ENCODE measurements at places on chromosomes 5 and 9.

DNA sequence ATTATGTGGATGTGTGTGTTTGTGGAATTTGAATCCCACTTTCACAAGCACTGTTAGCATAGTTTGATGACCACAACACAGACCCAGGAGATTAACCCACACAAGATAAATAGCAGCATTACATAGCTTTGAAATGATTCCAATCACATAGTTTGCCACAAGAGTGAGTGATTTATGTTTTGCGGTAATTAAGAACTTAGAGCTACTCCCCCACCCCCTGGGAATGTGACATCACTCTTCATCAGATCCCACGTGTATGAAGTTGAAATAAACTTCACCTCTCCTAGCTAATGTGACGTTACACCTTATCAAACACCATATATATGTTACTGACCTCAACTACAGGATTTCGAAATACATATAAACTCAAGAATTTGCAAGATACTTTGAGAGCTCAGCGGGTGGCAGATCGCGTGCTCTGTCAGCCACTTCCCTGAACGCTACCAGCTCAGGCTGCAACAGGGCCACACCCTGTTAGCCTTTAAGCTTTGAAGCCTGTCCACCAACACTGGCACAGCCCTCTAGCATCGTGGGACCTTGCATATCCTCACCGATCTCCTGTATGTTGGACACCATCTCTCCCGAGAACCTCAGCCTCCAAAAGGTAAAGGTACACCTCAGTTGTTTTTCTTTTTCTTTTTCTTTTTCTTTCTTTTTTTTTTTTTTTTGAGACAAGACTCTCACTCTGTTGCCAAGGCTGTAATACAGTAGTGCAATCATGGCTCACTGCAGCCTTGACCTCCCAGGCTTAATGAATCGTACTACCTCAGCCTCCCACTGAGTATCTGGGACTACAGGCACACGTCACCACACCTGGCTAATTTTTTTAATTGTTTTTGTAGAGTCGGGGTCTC is 1.7 kb upstream of the AGTPBP1 start:
- no peak for DNase-seq

- no peak for DNase-seq
Observed at GRCh38 chr5:154211641-154212390, 21.3 kb downstream of the GALNT10 start.

DNA sequence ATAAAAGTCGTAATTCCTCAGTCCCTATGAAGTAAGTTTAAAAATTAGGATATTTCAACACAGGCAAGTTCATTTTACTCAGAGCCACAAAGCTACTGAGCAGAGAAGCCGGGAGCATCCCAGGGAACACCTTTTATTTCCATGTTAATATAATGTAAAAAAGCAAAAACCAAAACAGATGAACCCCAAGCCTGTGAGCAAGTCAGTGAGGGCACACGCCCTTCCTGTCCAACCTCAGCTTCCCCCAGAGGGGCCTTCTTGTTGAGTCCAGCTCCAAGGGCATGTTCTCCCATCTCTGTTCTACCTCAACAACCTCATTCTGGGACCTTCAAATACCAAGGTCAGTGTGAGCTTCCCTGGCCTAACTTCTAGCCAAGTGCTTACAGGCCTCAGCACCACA is 24.8 kb downstream of the NSUN2 start:
- no peak for DNase-seq

DNA sequence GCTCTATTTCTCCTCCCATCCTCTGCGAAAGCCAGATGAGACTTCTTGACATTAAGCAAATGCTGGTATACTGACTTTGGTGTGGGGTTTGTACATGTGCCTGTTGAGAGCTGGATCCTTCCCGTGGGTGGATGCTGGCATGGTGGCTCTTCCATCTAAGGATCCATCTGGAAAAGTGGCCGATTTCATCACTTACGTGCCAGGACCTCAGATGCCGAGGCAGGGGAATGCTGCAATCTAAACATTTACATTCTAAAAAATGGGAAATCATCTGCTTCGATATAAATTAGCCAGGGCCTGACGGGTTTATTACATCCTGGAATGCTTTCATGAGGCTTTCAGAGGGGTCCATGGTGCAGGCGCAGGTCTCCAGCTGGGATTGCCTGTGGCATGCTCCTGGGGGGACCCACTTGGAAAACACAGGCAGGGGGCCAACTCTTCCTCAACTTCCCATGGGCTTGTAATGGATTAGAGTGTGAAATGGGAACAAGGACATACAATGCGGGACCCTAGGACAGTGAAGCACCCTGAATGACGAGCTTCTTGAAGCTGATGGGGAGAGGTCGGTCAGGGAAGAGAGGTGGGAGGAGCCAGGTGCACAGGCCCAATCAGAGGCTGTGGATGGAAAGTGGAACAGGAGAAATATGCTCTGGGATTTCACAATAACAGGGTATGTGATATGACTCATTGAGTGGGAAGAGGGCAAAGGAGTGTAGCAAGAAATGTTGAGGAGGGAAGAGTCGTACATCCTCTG is 105.5 kb upstream of the PITX1 start:
- no peak for DNase-seq

DNA sequence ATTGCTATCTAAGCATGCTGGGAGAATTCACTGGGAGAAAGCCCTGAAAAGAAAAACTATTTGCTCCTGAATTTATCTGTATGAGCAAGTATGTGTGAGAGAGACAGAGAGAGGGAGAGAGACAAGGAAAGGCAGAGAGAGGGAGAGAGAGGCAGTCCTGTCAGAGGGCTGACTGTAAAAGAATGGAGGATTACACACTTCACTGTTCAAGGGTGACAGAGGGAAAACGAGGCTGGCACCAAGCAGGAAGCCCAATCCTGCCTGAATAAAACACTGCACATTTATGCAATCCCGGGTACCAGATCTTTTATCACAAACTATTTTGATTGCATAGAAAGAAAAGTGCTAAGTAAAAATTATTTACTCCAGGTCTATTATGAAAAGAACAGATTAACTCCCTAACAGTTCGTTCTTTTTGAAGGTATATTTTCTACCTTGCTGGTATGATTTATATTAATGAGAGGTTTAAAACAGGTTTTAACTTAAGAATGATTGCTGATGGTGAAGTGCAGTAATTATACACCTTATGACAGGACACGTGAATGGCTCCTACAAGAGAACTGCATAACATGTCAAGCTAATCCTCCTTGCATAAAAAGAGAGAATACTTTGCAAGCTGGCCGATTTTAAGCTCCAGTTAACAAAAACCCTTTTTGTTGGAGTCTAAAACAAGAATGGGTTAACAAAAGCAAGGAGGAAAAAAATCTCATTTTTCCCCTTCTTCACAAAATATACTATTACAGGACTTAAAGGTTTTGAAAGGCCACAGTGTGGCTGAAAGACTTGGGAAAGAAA is 82.5 kb downstream of the NFIB start:
- no peak for DNase-seq

- DNase-seq: no peak
Observed at GRCh38 chr5:98940581-98940980, 11.8 kb upstream of the CHD1 start.

DNA sequence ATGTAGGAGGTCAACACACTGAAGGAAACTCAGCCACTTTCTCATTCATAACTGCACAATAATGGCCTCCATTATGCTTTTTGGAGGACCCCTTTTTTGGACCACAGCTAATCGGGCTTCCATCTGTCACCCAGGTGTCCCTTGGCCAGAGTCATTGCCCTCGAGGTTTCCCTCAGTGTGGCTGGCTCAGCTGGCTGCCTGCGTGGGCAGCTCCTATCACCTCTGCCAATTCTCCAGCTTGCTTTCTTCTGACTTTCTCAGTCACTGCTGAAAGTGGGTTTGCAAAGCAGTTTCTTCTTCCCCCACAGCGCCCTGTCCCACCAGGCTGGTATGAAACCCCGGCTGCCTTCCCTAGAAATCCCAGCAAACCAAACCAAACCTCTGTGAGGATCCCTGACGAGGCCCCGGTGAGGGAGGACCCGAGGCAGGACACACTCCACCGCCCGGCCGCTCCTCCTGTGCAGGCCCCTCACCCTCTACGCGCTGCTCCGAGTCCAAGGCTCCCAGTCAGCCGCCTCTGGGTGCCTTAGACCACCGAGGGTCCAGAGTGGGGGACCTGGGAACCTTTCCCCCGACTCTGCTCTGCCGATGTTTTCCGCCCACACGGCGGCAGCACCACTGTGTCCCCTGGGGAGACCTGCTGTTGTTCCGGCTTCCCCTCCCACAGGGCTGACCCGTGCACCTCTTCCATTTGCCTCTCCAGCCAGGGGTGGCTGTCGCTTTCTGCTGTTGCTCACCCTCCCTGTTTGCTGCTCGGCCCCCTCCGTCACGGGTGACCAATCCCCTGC is 109.5 kb downstream of the TENT4A start:
- no peak for DNase-seq

- no peak for DNase-seq
Observed at GRCh38 chr5:51968756-51969155, 585.5 kb downstream of the ISL1 start.

GRCh38 chr5:137186759-137187461 is 312.2 kb downstream of the SPOCK1 start:
- DNase-seq: no peak

GRCh38 chr9:89679016-89679415 is 74.2 kb downstream of the GADD45G start:
- DNase-seq: no peak

GRCh38 chr9:84823421-84824271 is 154.1 kb downstream of the NTRK2 start:
- no peak for DNase-seq

DNA sequence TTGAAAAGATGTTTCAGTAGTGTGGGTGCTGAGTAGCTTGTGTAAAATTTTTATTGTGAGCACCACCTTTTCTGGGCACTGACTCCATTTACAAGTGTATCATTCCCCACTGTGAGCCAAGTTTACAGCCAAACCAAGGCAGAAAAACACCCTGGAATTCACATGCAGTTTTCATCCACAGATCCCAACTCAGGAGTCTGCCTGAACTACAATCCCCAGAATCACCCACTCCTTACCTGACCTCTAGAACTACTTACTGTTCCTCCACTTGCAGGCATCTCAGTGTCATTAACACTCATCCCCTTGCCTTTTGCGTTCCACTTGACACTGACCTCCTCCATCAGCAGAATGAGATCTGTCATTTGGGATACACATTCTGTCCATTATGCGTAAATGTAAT is 2042.6 kb upstream of the CDH6 start:
- DNase-seq: no peak

- no peak for DNase-seq
Observed at GRCh38 chr9:98427491-98427890, 172.0 kb upstream of the TBC1D2 start.

DNA sequence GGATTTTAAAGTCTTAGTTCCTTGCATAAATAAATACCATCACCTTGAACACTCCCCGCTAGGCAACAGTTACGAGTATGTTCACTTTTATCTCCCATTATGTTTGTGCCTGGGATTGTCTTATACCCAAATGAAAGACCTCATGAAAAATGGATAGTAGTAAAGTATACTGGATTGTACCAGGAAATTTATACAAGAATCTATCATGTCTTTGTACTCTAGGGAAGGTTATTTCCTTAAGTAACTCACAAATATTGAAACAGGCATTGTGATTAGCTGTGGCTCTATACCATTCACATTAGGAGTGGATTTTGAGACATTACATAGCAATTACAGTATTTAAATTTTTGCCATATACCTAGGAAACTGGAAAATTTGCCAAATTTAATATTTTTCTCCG is 24.0 kb downstream of the NFIB start:
- no peak for DNase-seq

DNA sequence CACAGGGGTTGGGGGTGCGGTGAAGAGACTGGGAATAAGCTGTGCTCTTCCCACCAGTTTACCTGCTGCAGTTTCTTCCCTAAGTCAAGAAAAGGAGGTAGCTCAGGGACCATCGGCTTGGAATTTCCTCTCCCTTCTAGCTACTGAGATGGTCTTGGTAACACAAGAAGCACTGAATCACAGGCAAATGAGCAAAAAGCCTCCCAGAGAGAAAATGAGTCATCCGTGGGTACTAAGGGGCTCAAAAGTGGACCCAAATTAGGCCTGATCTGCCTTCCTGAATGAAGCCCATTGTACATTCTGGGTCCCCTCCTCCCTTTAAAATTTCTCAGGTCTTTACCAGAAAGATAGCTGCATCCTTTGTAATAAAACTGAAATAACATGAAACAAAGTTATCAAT is 49.9 kb downstream of the PTPN3 start:
- no peak for DNase-seq

DNA sequence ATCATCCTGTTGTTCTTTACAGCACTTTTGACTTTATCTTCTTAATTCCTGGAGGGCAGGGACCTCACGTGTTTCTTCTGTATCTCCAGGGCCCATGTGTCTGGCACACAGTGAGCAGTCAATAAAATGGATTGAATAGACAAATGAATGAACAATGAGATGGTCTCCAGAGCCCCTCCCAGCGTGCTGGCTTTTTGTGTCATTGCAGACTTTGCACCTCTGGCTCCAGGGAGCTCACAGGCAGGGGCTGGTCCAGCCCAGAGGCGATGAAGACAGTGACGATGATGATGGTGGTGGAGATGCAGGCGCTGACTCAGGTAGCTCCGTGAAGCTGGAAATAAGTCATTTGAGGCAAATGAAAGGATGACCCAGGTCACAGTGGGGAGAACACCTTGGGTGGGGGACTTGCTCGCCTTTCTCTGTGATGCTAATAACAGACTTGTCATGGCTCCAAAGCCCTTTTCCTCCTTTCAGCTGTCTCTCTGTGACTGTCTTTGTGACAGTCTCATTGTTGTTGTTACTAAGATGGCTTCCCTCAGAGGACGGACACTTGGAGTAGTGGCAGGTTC is 30.4 kb upstream of the FABP6 start:
- no peak for DNase-seq

DNA sequence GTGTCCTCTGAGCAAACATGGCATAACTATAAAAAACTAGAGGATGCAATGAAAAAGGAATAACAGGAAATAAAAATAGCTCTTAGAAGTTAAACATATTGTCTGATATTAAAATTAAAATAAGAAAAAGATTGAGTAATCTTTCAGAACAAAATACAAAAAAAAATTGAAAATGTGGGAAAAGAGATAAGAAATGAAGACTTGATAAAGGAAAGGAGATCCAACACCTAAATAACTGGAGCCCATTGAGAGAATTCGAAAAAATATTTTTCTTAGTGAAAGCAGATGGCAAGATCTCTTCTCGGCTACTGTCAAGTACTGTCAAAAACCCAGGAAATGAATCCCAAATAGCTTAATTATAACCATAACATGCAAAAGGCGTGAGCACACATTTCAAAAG is 24.9 kb downstream of the LIFR start:
- no peak for DNase-seq

DNA sequence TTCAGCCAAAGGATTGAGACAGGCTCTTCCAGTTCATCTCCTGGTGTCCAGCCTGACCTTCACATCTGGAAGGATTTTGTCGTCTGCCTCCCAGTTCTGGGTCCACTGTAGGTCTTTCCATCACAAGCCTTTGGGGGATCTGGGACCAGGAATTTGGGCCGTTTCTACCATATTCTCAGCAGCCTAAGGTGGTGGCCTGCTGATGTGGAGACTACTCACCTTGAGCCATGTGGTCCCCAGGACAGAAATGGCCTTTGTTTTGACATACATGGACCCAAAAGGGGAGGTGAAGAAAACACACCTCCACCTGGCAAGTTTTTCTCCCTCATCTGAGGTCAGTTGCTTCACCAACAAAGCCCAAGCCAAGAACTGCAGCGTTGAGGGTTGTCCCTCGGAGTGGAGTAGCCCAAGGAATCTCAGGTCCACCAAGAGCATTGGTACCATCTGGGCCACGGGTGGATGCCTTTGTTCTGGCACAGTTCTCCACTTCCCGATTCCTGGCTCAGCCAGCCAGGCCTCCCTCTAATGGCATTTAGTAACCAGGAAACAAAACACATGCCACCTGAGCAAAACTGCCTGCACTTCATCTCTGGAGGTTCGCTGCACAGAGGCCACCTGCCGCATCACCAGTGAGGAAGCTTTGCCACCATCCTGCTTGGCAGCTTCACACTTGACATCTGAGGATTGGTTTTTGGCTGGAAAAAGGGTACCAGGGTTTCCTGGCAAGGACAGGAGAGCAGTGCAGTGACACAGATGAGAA is 24.7 kb downstream of the AMBP start:
- no peak for DNase-seq

All from activated CD8-positive, alpha-beta memory T cell treated with anti-CD3 and anti-CD28 coated beads for 24 hours (primary cell).